NCI-H2029 (cell line): ENCODE measurements at places on chromosomes 4 and X.

DNA sequence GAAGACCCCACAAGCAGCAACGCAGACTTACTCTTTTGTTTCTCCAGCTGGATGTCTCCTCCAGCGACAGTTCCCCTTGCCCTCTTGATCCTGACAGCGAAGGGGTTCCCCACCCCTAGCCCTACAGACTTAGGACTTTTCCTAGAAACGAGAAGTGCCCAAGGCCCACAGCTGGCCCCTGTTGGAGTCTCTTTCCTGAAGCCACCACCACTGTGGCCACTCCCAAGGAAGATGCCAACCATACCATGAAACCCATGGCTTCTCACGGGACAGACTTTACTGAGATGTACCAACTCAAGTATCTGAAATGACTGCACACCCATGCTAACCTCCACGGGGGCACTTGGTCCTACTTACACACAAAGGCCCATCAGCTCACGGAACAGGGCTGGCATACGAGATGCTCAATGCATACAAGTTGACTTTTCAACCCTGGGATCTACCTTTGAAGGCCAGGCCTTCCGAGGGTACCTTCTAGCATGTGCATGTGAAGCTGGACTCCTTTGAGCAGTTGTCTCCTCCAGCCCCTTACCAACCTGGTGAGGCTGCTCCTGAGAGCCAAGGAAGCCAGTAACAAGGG is 924 bp upstream of the IRAK1 start:
- no peak for DNase-seq

DNA sequence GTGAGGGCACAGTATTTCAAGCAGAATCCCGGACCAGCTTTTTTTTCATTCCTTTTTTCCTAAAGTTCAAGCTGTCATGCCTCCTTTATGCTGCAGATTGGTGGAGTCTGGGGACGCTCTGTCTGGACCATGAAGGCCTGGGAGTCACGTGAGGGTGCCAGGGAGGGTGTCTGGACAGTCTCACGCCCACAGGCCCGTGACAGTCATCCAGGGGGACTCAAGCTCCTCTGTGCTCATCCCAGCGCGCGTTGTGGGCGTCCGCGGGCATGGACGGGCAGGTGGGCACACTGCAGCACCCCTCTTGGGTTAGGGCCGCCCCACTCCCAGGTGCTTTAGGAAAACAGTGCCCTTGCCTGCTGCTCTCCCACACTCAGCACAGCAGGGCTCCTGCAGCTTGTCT is 4.8 kb downstream of the CPZ start:
- no peak for DNase-seq

DNA sequence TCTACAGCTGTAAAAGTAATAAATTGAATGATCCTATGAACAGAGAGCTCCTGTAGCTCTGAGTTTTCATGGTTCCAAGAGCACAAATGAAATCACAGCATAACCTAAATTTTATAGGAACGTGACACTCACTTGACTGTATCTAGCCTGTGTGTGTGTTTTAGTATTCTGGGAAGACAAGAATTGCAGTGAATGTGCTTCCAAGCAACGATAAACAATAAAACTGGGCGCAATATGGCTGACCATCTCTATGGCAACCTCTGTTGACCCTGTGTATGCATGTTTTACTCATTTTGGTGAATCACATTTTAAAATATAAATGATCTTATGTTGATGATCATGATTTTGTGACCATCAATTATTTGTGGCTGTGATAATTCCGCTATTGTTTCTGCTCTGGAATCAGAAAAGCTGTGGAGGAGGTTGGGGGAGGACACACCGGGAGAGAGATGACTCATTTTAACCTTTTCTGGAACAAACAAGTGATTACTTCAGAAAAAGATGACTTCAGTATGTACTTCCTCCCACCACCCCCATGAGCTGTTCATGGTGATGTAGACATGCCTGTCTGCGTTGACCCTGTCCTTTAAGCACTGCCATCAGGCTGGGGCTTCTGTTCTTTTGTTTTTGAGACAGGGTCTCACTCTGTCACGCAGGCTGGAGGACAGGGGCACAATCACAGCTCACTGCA is 31.8 kb downstream of the USP11 start:
- no peak for DNase-seq

GRCh38 chr4:159363361-159363760 is 260.5 kb downstream of the RAPGEF2 start:
- no peak for DNase-seq
